H1 (cell line): ENCODE measurements at places on chromosomes 1 and 21.

DNA sequence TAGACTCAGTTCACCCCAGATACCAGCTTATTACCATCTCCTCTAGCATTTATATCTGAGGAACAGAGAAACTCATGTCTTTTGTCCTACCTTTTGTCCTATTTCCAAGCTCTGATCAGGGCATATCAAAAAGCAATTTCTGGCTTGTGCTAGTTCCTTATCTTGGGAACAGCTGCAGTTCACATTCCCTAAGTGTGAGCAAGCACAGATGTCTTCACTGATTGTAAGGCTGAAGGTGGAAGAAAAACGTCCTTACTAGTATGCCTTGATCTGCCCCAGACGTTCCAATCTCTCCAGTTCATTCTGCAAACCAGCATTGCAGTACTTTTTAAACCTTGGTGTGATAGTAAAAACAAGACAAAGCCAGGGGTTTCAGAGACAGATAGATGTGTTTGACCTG, 139.8 kb downstream of the NCAM2 start:
- no peak for DNase-seq

GRCh38 chr1:206589206-206589605, 23.1 kb downstream of the EIF2D start:
- no peak for DNase-seq

GRCh38 chr1:184970691-184971161, 3.6 kb downstream of the NIBAN1 start:
- no peak for DNase-seq

DNA sequence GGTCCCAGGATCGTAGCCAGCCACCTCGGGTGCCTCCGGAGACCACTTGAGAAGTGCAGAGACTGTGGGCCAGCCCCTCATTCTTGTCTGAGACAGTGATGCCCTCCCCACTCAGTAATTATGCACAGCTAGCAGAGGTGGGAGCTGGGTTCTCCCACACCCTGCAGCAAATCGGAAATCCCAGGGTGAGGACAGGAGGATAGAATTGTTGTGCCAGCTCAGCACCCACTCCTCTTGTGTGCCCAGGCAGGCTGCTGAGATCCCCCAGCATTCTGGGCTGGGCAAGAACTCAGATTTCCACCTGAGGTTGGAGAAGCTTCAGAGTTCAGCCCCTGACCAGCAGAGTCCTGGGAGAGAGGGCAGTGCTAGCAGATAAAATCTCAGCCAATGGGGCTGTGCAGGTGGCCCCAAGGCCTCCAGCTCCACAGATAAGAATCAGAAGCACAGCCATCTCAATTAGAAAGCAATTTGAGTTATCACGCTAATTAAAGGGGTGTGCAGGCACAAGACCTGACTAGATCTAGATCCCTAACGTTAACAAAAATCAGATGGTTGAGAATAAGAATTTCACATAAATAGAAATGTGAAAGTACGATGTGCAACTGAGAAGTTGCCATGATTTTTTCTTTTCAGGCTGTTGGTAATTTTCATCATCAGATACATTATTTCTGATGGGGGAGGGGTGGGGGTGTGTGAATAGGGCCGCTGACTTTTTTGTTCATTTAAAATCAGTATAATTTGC, 45.5 kb upstream of the IRF2BP2 start:
- no peak for DNase-seq

DNA sequence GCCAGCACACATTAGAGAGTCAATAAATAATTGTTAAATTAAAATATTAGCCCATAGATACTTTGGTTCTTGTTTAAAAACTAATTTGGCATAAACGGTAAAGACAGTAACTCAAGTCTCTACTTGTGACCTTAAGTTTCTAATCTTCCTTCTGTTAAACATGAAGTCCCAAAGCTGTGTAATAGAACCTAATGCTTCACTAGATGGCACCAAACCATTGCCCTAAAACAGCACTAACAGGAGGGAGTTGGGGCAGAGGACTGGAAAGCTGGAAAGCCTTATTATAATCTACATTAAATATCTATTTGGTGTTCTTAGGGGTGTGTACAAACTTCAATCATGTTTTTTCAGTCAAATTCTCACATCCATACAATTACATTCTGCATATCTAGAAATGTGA, 176.7 kb downstream of the OLFM3 start:
- no peak for DNase-seq
